Activated CD4-positive, alpha-beta T cell treated with anti-CD3 and anti-CD28 coated beads, Interleukin-2, amount 50 U/mL, for 48 hours (primary cell): ENCODE measurements at places on chromosomes 1 and 21.

DNA sequence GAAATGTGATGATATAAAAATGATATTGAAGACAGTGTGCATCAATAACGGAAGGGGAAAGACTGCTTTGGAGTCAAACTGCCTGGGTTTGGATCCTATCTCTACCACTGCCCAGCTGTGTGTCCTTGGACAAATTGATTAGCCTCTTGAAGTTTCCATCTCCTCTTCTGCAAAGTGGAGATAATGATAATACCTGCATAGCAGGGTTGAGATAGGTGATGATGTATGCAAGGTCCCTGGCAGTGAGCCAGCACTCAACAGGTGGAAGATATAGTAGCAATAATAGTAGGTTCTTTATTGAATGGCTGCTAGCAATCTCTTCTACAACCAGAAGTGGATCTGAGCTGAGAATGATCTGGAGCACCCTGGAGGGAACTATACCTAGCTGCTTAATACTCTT, 166.7 kb downstream of the MIS18A start:
- DNase-seq, result no peak

DNA sequence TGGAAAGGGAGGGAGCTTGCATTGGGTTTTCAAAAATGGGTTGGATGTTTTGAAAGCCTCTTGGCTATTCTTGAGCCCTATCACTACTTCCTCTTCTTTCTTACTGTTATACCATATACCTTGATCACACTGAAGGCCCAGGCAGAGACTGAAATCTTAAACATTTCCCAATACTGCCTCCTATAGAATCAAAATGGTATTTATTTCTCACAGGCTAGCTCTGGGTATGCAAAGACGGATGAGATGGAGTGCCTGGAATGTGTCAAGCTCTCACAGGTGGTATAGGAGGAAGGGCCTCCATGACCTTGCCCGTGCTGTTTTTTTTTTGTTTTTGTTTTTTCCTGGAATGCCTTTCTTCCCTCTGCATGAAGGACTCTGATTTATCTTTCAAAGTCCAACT, 268.4 kb upstream of the USP24 start:
- DNase-seq, result no peak

- no peak for DNase-seq
Measured at GRCh38 chr1:40432644-40433390, 17.5 kb upstream of the ZFP69B start.

DNA sequence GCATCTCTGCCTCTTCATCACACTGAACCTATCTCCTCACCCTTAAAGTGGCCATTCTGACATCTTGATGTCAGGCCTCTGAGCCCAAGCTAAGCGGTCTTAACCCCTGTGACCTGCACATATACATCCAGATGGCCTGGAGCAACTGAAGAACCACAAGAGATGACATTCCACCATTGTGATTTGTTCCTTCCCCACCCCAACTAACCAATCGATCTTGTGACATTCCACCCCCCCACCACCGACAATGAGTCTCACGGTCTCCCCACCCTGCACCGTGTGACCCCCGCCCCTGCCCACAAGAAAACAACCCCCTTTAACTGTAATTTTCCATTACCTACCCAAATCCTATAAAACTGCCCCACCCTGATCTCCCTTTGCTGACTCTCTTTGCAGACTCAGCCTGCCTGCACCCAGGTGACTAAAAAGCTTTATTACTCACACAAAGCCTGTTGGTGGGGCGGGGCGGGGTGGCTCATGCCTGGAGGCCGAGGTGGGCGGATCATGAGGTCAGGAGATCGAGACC, 21.0 kb upstream of the PINK1 start:
- DNase-seq, result no peak

- no peak for DNase-seq
Measured at GRCh38 chr1:67889466-67889865, 56.2 kb upstream of the GNG12 start.
